ENCODE measurements at places on chromosomes 1 and 21.

- no peak for DNase-seq
These were observed 4.0 kb downstream of the BARHL2 start for GRCh38 chr1:90712915-90713730.

DNA sequence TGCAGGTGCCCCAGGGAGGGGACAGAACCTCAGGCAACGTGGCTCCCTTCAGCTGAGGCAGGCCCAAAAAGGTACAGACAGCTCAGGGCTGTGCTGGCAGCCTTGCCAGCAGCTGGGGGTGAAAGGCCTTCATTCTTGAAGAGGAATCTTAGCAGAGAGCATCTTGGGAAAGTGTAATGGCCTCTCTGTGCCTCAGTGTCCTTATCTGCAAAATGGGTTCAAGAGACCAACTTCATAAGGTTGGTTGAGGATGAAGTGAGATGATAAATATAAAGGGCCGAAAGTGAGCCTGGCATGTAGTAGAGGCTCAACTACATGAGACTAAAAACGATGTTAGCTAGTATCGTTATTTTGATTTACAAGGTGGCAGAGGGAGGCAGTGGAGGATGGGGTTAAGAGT lies 26.2 kb downstream of the TMCO4 start:
- no peak for DNase-seq

DNA sequence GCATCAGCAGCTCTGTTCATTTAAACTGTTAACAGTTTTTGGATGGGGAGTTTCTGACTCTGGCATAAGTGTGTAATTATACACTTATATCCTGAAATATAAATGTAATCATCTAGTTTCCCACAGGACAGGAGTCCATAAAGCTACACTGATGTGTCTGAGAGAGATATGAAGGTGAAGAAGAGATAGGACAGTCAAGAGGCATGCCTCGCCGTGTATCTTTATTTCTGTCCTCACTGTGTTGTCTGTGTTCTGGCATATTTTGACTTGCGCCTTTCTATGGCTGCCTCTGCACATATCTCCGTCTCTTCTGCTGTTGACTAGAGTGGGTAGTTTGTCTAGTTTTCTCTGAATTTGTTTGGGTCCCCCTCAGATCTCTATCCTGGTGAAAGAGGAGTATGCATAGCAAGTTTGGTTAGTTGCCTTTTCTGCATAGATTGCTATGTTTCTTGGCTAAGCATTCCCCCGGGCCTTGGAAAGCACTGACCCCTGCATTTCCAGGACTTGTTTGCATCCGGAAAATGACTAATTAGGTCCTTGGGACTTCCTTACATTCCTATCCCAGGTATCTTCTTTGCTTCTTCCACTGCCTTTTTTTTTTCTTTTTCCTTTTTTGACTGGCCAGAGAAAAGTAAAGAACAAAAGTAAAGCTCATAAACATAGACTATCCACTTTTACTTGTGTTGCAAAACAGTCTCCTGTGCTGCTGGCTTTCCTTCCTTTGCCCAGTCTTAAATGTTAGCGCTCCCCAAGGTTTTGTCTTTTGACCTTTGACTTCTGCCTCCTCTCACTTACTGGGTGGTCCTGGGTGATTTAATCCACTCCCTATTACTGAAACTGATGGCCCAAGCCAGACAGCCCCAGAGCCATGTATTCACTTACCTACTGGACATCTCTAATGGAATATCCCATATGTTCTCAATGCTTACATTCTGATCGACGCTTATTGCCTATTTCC lies 27.6 kb upstream of the CNN3 start:
- DNase-seq, result no peak

- no peak for DNase-seq
These were observed 836 bp upstream of the PRCC start for GRCh38 chr1:156766298-156767100.

DNA sequence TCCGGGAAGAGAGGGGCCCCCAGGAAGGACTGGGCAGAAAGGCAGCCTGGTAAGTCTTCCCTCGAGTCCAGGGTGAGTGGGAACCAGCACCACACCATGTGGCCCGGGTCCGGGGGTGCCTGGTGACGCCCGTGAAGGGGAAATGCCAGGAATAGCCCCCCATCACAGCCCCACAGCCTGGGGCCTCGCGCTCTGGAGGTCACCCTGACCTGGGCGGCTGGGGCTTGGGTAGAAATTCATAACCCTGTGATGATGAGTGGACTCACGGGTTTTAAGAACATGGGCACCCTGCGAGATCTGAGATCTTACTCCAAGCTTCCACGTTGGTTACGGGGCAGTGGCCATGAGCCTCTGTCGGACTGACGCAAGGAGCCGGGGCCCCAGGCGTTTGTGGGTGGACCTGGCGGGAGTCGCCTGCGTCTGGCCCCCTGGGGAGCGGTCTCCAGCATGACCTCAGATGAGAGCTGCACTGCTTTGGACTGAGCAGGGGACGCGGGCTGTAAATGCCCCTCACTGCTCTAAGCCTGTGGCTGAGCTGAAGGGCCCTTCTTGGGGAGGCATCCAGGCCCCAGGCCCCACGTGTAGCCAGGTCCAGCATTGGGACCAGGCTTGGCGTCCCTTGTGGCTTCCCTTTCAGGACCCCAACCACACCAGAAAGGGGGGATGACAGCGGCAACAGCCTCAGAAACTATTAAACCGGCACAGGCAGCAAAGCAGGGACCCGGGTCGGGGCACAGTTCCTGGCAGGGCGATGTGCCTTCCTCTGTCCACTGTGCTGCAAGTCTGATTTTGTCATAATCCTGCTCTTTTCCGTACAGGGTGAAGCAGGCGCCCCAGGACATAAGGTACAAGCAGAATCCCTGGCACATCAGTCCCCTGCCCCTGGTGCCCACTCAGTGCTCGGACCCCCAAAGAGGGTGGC lies 60.0 kb downstream of the SLC19A1 start:
- no peak for DNase-seq

- no peak for DNase-seq
These were observed 1.2 kb downstream of the CEP170 start for GRCh38 chr1:243253926-243254232.

GRCh38 chr1:114250683-114251572 lies 97.3 kb upstream of the SYT6 start:
- no peak for DNase-seq

DNA sequence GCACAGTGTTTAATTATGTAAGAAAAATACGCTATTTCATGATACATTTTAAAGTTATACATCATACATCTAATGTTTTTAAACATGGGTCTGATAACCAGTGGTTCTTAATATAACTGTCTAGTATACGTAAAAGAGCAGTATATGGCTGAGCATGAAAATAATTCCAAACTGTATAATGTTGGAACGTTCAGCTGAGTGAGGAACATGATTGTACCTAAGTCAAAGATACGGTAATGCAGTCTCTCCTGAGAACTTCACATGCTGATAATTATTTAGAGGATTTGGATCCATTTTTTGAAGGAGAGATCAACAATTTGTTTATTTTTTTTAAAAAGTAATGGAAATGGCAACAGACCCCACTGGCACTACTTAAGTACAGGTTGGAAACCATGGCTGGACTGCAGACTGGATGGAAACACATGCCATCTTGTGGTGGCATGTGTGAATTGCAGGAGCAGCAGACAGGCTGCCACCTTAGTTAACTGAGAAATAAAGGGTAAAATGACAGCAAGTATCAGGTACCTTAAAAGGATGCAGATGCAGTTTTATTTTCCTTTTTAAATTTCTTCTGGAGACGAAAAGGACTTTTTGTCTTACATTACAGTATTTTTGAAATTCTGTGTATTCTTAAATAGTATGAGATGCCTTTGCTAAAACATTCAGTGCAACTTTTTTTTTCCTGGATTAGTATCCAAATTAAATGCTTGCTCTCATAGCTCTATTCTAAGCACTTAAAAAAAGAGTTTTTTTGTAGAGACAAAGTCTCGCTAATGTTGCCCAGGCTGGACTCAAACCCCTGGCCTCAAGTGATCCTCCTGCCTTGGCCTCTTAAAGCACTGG lies 73.8 kb downstream of the MTR start:
- no peak for DNase-seq

GRCh38 chr1:147243228-147243685 lies 773 bp downstream of the CHD1L start:
- no peak for DNase-seq

- no peak for DNase-seq
These were observed 30.4 kb downstream of the PLXNA2 start for GRCh38 chr1:208213786-208214185.

DNA sequence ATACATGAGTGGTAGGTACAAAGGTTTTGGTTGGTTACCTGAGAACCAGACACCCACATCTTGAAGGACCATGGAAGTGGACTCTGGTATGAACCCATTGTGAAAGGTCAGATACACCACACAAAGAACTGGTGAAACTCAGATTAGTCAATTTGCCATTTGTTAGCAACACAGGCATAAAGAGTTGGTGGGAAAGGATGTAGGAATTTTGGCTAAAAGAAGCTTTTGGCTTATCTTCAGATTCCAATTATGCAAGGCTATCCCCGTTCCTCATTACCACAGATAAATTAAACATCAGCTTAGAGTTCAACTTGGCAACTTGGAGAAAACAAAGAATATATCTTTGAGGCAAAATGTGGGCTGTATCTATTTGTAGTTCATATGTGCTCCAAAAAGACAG lies 87.0 kb upstream of the IRF2BP2 start:
- no peak for DNase-seq

- no peak for DNase-seq
These were observed 977.9 kb downstream of the ADGRL2 start for GRCh38 chr1:82778612-82779011.

GRCh38 chr21:46613391-46613790 lies 8.5 kb upstream of the S100B start:
- no peak for DNase-seq

- no peak for DNase-seq
These were observed 43.7 kb upstream of the RNF11 start for GRCh38 chr1:51192213-51192843.

GRCh38 chr1:152034654-152035538 lies 1.9 kb downstream of the S100A11 start:
- DNase-seq, result no peak
